ENCODE measurements at places on chromosomes 7 and 10.

- DNase-seq = no peak
Measured at GRCh38 chr10:124636271-124636995, 107.7 kb downstream of the FAM53B start.

DNA sequence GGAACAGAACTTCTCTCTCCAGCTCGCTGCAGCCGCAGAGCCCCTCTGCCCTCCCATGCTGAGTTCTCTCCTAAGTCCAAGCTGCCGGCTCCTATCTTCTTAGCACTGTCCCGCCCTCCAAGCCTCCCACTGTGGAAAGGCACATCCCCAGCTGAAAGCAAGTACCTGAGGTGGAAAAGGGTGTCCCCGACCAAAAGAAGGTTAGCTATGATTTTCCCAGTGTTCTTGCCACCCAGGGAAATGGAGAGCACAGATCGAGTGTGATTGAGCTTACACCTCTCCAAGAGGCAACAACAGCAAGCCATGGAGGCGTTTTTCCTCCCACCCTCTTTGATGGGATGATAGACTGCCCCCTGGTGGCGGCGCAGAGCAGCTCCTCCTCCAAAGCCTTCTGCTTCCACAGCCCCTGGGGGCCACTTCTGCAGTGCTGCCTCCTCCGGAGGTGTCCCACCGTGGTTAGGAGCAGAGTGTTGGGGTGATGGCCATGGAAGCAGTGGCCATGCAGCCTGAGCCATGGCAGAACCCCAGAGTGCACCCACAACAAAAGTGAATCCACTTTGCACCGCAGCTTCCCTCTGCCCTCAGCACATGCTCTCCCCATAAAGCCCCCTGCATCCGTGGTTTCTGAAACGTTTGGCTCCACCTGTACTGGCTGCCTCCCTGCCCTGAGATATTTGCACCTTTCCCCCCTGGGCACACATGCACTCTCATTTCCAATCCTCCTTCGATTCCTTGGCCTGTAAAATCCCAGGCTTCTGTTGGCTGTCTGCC lies 143.1 kb upstream of the STK17A start:
- no peak for DNase-seq

DNA sequence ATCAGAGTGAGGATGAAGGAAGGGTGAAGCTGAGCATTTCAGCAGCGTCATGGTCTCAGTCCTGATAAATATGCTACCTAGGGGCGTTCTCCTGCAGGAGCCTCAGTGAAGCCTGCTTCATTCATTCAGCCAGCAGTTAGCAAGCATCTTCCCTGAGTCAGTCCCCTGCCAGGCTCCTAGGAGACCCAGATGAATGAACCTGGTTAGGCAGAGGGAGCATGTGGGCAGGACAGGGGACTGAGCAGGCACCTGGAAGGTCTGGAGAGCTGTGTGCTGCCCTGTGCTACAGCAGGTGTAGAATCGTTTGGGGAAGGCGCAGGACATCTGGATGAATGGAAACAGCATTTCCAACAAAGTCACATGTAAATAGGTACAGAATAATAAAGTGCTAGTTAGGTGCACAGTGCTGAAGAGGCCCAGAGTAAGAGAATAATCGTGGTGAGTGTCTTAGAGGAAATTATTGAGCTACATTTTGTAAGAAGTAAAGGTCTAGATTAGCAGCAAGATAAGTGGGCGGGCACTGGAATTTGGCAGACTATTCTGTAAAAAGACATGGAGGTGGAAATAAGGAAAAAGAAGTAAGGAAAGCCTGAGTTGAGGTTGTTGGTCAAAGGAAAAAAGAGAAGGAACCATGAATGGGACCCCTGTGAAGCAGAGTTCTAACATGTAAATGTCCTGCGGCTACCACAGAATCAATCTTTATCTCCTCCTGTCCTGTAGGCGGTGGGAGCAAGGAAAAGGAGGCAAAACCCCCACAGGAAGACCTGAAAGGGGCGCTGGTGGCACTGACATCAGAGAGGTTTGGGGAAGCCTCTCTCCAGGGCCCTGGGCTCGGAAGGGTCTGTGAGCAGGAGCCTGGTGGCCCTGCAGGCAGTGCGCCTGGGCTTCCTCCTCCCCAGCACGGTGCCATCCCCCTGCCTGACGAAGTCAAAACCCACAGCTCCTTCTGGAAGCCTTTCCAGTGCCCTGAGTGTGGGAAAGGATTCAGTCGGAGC lies 12.0 kb downstream of the ZSCAN25 start:
- no peak for DNase-seq

- DNase-seq = no peak
Measured at GRCh38 chr7:144827621-144828020, 8.2 kb downstream of the TPK1 start.

DNA sequence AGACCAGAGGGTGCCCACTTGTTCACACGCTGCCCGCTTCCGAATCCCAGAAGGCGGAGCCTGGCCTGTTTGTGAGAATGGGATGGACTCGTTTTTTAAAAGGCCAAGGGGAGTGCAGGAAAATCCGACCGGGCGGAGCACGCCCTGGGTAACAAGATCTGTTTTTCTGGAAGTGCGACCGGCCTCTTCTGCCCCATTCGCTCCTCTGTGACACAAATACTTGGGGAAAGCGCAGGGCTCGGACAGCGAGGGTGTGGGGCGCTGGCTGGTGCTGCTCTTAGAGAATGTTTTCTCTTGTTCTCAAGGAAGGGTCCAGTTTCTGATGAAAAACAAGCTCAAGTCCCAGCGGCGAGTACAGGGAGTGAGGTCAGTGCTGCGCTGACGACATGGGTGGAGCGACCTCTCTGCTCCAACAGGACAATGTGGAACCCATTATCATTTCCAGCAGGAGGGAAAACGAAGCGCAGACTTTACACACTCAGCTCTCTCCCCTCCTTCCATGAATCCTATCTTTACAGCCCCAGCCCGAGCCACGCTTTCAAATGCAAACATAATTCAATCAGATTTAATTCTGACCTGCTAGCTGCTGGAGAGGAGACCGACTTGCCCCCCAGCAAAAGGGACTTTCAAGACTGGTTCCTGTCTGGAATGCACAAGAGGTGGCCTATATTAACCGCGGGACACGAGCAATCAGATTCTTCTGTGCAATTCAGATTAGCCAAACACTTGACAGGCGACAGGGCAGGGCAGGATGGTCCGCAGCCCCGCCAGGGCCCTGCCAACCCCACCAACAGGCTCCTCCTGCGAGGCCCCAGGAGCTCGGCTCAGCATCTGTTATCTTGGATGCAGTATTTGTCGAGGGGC lies 1.1 kb downstream of the RADIL start:
- no peak for DNase-seq

DNA sequence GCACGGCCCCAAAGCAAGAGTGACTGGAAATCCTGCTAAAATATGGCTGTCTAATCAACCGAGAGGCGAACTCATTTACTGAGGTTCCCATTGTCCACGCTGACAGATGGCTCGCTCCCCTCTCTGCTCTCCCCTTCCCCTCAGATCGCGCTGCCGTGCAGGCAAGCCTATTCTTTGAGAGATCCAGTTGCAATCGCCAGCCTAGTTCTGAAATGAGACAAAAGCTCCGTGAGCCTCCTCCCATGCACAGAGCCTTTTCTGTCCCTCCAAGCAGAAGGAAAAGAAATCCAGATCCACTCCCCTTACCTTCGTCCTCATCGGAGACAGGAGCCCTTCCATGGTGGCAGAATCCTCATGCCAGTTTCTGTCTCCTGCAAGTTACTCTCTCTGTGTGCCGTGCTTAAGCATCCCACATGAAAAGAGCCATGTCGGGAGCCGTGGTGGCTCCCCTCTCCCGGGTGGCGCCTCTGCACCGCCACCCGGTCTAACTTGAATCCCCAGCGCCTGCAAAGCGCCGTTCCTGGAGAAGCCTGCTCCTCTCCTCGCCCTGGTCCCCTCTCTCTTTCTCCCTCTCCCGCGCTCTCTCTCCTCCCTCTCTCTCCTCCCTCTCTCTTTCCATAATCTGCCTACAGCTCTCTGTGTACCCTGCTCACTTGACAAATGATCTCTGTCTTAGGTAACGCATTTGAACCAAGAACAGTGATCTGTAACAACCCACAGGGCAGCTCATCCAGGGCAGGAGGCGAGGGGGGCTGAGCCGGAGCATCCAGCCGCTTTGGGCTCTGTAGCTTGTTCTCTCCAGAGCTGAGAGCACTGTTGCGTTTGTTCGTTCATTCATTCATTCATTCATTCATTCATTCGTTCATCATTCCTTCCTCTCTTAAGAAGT lies 156.8 kb downstream of the FRMD4A start:
- DNase-seq = no peak

DNA sequence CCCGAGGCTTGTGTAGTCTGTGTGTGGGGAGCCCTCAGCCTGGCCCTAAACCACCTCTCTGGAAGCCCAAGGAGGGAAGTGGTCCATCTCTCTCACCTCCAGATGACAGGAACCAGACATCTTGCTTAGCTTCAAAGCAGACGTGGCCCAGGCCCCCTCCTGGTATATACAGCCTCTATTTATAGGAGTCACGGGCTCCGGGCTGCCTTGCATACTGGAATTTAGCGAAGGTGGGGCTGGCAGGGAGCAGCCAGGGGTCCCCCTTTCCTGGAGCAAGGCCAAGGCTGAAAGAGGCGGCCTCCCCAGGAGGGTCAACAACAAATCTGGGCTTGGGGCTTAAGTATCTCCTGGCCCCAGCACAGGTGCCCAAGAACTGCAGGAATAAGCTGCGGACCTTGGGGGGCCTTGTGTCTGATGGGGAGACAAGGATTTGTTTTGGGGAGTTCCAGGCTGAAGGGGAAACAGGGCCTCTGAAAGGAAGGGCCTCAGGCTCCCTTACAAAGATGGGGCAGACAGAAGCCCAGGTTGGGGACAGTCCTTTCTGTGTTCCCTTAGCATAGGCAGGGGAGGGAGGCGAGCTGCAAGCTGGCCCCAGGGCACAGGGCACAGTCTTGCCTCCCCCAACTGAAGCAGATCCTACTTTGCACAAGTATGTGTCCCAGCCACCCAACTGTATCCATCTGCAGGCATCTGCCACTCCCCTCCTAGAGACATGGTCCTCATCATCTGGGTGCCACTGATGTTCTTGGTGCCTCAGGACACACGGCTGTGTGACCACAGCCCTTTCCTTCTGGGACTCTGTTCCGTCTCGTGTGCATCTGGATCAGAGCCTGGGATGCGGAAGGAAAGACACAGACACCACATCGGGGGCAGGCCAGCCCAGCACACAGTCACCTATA lies 11.9 kb downstream of the ZCCHC24 start:
- no peak for DNase-seq

GRCh38 chr10:15784662-15785300 lies 65.1 kb upstream of the ITGA8 start:
- DNase-seq = no peak

Data from NCI-H2107 (cell line).